ENCODE measurements at places on chromosomes 1 and 21.

DNA sequence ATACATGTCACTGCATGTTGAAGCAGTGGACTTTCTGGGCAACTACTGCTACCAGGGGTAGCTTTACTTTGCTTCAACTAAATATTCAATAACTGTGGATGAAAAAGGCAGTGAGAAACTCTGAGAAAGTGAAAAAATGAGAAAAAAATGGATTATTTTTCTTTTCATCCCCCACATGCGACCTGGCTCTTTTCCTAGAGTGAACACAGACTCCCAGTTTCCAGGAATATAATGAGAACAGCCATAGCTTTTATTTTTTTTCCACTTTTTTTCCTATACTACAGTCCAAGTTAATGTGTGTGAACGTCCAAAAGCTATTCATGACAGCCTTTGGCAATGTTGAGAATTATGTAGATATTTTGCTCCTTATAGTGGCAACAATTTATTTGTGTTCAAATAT lies 230.4 kb downstream of the DNM3 start:
- DNase-seq = no peak

- DNase-seq = no peak
These were observed 43.0 kb upstream of the RAP1A start for GRCh38 chr1:111576547-111576946.

DNA sequence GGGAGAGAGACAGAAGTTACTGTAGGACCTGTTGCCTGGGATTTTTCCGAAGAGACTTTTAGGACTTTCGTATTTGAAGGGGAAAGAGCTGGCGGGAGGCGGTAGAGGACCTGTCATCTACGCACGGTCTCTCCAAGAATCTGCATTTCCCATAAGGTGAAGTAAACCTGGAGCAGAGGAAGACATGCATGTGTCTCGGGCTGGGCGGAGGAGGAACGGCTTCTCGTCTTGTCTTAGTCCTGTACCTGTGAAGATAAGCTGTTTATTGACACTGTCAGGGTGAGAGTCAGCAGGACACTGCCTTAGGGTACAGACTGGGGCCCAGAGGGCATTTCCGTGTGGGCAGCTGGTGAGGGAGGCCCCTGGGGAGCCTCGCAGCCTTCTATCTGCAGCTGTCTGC lies 123.4 kb upstream of the COL6A1 start:
- DNase-seq = no peak

GRCh38 chr1:53182111-53182593 lies 14.5 kb upstream of the CPT2 start:
- DNase-seq = no peak

GRCh38 chr1:221440658-221441057 lies 301.2 kb downstream of the DUSP10 start:
- DNase-seq = no peak

- DNase-seq = no peak
These were observed 516.6 kb upstream of the RGS18 start for GRCh38 chr1:191641420-191642260.

DNA sequence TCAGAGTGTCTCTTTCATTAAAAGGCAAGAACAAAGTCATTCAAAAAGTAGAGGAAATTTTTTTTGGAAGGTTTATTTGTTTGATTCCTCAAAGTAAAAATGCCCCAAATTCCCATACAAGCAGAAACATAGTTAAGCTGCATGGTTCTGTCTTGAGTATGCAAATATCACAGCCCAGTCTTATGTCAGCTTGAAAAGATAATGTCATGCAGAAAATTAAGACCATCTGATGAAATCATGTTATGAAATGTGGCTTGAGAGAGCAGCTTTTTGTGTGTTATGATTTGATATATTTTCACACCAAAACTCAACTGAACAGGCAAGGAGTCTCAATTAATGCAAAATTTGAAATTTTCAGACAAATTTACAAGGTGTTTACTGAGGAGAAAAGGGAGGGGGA lies 411.0 kb downstream of the LMO4 start:
- no peak for DNase-seq

GRCh38 chr1:243713470-243714186 lies 136.4 kb downstream of the AKT3 start:
- no peak for DNase-seq

DNA sequence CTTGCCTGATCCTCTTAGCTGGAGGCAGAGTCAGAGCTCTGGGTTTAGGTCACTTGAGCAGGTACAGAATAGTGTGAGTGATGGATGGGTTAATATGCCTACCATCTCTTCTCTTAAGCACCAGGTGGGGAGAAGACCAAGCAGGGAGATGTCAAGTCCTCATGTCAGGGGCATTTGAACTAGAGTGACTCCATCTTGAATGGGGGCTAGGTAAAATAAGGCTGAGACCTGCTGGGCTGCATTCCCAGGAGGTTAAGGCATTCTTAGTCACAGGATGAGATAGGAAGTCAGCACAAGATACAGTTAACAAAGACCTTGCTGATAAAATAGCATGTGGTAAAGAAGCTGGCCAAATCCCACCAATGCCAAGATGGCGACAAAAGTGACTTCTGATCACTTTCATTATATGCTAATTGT lies 77.4 kb upstream of the BTG3 start:
- DNase-seq = no peak

DNA sequence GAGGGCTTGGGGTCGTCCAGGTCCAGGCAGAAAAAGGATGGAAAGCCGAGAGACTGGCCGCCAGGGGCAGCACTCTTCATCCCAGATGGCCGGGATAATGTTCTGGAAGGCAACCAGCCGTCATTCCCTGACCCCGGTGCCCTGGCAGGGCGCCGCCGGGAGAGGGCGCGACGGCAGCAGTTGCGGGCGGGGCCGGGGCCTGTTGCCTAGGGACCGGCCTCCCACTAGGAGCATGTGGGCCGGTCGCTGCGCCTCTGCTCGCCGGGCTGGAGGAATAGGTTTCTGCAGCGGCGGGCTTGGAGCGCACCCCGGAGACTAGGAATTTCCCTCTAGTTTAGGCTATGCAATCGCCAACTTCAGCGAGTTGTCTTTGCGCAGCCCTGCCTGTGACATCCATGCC lies 11.0 kb downstream of the DMRTB1 start:
- no peak for DNase-seq

- DNase-seq = no peak
These were observed 71.2 kb upstream of the ECE1 start for GRCh38 chr1:21361506-21361905.

- no peak for DNase-seq
These were observed 8.1 kb downstream of the C1orf116 start for GRCh38 chr1:207024202-207025145.

DNA sequence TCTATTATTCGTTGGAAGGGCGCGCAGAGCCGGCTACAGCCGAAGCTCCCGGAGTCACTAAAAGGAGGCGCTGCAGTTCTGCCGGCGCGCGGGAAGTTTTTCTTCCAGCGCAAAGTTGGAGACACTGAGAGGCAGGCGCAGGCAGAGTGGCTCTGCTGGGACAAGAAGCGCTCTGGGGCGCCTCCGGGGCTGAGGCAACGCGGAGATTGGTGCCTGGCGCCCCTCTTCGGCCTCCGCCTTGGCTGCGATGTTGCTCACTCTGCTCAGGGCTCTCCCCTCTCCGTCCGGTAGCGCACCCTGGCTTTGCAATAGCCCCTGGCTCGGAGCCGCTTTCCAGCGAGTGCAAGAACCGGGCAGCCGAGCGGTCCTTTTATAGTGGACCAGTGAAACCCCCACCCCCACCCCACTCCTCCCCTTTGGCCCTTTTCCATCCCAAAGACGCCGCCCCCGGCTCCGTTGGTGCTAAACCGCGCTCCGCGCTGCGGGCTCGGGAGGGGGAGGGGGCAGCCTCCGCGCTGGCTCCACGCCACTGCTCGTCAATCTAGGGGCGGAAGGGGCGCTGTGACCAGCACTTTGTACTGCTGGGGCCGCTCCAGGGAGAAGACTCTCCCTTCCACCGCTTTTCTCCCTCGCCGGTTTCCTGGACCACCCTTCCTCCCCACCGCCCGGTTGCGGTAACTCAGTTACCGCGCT lies at the start of gene ADAMTS1:
TSS of gene ADAMTS1 (minus strand) at position 344 of the 693 bp plus-strand sequence. CDS start 455 bp downstream, outside the sequence.
- no peak for DNase-seq

- DNase-seq = no peak
These were observed 57.1 kb upstream of the RPL11 start for GRCh38 chr1:23634518-23634839.

GRCh38 chr1:207919523-207920170 lies 8.7 kb upstream of the CD34 start:
- DNase-seq = no peak

DNA sequence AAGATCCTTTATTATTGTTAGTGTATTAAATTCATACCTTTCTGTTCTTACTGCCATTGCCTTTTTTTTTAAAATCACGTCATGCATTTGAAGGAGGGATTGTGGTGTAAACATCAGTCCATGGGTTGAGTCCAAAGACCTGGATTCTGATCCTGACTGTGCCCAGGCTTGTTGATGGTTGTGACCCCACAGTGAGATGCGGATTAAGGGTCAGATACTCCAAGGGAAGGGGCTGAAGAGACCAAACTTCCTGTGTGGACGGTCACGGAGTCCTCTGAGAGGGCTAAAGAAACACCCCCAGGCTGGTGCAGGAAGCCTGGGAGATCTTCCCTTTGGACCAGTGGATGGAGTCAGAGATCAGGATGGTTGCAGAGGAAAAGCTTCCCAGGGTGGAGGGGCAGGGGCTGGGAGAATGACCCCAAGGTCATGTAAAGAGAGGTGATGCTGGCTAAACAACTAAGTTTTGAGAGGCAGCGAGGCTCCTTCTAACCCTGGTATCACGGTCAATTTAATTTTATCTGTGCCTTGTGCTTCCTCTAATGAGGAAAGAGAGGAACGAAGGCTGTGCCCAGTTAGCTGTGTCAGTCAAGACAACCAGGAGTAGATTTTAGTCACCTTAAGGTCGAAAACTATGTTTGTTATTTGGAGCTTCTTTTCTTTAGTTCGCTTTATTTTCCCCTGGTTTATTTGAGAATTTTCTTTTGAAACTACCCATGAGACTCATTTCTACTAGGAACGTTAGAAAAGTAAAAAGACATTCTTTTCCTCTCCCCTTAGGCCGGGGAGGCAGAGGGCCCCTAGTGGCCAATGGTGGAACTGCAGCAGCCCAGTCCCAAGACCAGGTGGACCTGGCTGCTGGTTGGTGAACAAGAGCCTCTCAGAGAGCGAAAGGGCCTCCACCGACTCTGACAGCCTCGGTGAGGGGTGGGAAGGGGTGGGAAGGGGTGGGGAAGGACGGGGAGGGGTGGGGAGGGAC lies 8.7 kb upstream of the GPR161 start:
- DNase-seq = no peak

GRCh38 chr1:10663678-10664035 lies 132.8 kb downstream of the CASZ1 start:
- no peak for DNase-seq

DNA sequence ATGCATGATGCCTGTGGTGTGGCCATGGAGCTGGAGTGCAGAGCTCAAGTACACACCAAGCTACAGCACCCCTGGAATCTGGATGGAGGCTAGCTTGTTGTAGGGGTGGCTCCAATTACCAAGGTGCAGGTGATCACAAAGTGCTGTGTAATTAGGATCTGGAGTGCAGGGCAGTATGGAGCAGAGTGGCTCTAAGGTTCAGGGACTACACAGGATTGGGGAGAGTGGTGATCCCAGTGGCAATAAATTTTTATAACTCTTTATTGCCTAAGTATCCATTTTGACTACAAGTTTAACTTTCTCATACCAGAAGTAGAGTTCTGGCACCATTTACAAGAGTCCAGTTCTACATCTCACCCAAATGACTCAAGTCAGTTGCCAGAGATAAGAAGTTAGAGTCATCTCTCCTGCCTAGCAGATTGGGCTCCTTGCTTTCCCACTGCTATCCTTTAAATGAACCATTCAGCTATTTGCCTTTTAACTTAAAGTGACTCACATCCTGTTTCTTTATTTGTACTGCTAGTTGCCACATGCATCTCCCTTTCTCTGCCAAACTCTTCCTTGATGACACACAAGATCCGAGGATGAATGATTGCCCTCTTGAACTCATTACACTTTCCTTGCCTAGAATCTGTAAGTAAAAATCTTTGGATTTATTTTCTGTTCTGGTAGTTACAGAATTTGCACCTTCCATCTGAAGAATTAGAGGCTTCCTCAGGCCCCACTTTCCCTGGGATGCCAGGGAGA lies 427.2 kb downstream of the KCNT2 start:
- no peak for DNase-seq

GRCh38 chr1:78839704-78840277 lies 166.7 kb downstream of the ADGRL4 start:
- DNase-seq = no peak

- no peak for DNase-seq
These were observed 12.7 kb downstream of the INSL5 start for GRCh38 chr1:66788231-66788939.

DNA sequence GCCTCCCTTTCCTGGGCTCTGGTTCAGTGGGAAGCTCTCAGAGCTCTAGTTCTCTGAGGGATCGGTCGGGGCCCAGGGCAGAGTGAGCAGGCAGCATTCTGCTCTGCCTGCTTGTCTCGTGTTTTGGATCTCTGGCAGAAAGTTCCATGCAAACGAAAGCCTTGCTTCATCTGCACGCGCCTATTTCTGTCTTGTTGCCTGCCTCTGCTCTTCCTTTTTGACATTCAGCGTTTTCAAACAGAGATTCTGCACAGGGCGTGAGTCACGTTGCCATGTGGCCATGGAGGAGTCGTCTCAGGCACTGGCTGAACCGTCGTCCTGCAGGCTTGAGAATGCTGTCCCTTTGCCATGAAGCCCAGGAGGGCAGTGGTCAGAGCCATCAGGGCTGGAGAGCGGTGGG lies 20.3 kb downstream of the AJAP1 start:
- no peak for DNase-seq

- DNase-seq = no peak
These were observed 13.7 kb downstream of the CD34 start for GRCh38 chr1:207897188-207897587.

DNA sequence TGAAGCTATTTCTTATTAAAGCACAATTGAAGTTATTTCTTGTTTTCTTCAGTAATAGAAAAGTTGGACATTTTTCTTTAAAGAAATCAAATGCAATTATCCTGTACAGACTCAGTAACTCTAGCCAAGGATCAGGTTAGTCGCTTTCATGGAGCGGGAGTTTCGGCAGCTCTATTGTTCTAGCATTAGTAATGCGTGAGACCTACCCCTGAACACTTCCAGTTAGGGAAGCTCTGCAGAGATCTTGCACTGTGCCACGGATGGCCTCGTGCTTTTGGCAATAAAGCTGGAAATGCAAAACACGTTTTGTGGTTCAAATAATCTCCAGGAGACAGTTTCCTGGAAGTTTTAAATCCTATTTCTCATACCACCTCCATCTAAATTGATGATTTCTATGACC lies 488.4 kb downstream of the SETD4 start:
- no peak for DNase-seq
